Sigmoid colon (tissue), 7 donors: ENCODE measurements at places on chromosomes 2 and 18. TPM values are rescaled to one million over a fixed set of nuclear protein-coding genes. Genes with fewer than 3 reads are reported as not detected.

Gene KLF7
- 26.3 TPM for total RNA-seq

Gene MEX3C
- total RNA-seq, result 20.2 TPM

Gene MOCOS
- total RNA-seq, result 1.4 TPM

Gene FOXD4L1
- 0.14 TPM for total RNA-seq

Gene MBD2
- 28.2 TPM for total RNA-seq

Gene EGR4
- not detected for total RNA-seq

Gene RSAD2
- total RNA-seq, result 12.5 TPM

Gene ZBTB7C
- total RNA-seq, result 0.71 TPM

Gene KATNAL2
- 1.2 TPM for total RNA-seq

DNA sequence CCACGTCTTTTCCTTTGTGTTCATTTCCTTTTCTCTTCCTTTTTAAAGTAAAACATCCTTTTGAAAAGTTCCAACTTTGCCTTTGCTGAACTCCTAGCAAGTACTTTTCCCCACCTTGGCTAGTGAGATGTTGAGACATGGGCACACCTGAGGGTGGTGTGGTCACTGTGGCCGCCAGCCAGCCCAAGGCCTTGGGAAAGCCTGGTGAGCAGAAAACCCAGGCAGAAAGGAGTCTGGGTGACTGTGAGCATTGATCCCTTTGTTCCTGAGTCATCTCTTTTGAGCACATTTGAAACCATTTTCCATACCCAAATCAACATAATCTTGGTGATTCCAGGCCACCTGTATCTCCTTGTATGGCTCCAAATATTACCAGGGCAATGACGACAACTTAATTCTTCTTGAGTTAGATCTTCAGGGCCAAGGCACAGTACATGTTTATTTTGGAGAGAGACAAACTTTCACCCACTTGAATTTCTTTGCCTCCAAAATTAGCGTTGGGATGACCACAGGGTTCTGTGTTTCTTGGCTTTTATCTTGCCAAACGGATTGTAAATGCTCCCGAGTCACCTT is 14.5 kb downstream of the EPAS1 start:
- no peak for DNase-seq

DNA sequence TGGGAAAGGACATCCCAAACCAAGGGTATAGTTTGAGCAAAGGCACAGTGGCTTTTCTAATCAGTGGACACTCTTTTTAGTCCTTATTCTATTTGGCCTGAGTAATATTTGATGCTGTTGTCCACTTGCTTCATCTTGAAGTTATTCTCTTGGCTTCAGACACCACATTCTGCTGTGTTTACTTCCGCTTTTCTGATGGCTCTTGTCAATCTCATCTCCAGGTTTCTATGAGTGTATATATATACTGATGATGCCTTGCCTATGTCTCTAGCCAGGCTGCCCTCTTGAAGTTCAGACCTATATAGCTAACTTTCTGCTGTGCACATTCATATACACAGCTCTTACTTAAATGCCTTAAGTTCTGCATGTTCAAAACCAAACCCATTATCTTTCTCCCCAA is 83.1 kb downstream of the EFEMP1 start:
- no peak for DNase-seq

GRCh38 chr18:58671632-58672564 is 633 bp downstream of the MALT1 start:
- DNase-seq, result peak; percentile 74

GRCh38 chr2:7517851-7518250 is 600.6 kb downstream of the RNF144A start:
- DNase-seq, result no peak

DNA sequence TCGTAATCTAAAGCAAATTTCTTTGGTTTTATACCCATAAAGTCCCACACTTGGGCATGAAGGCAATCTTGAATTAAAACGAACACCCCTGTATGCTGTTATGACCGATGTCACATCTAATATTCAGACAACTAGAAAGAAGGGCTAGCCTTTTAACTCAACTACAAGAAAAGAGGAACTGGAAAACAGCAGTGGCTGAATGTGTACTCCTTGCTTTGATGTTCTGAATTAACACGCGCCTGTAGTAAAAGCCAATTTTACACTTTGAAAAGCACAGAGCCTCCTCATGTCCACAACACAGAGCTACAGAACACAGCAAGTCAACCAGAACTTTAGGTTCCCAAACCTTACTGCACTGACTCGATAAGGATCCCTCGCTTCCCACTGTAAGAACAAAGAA is 147.6 kb downstream of the HDAC4 start:
- DNase-seq, result no peak

DNA sequence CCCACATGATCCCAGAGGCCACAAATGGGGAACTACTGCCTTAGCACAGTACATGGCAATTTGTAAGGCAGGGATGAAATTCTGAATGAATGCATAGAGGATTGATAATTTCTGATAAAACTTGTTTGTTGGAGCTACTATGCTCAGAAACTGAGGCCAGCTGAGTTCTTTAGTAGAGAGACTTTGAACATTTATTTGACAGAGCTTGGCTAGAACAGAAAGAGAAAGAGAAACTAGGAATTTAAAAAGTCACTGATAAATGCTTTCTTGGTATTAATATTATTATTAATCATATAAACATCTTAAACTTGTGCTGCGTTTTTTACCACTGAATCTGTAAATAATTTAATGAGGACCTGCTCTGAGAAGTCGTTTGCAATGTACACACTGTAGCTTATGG is 923.7 kb upstream of the CNTNAP5 start:
- DNase-seq, result no peak

DNA sequence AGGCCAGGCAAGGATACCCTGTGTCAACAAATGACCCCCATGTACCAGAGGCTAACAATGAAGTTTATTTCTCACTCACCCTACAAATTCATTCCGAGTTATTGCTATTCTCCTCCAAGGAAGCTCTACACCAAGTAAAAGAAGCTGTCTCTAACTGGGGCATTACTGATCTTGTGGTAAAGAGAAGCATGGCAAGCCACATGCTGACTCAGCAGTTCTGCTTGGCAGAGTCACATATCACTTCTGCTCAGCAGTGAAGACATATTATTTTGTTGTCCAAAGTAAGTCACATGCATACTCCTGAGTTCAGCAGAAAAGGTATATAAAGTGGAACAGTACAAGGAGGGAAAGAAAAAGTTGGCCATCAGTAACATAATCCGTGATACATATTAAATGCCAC is 315.8 kb downstream of the GULP1 start:
- no peak for DNase-seq

GRCh38 chr2:174773215-174773614 is 8.9 kb upstream of the CHRNA1 start:
- DNase-seq, result no peak

DNA sequence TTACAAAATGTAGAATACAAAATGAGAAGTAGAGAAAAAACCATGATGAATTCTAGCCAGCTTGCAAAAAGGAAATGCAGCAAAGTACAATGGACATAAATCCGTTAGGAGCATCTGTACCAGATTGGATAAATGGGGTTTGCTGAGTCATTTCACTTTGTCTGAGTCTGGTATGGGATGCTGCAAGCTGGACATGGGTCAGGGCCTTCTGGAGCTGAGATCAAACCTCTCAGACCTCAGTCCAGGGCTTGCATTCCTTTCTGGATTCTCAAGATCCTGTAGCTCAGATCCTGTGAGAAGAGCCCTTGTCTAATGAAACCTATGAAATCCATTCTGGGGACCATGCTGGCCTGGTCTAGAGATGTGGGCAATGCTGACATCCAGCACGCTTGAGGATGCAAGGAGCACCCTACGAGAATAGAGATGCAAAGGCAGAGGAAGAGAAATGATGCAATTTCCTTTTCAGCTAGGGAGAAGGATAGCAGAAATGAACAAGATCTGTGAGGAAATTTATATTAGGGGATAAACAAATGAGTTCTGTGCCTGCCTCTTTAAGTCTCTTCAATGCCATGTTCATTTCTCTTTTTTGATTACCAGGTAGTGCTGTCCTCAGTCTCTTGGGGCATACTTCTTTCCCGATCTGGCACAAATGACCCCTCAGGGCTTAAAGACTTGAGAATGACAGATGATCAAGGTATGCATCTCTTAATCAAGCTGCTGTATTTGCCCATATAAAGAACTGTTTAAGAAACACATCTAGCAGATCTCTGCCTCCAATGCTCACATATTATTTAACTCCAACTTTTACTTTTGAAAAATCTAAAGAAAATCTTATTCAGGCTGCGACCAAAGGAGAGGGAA is 230.4 kb downstream of the MEIS1 start:
- DNase-seq, result no peak

- peak; percentile 40 for DNase-seq
Observed at GRCh38 chr2:70992945-70993853, 1.5 kb downstream of the TEX261 start.

- DNase-seq, result no peak
Observed at GRCh38 chr2:189555232-189555631, 25.4 kb downstream of the SLC40A1 start.

DNA sequence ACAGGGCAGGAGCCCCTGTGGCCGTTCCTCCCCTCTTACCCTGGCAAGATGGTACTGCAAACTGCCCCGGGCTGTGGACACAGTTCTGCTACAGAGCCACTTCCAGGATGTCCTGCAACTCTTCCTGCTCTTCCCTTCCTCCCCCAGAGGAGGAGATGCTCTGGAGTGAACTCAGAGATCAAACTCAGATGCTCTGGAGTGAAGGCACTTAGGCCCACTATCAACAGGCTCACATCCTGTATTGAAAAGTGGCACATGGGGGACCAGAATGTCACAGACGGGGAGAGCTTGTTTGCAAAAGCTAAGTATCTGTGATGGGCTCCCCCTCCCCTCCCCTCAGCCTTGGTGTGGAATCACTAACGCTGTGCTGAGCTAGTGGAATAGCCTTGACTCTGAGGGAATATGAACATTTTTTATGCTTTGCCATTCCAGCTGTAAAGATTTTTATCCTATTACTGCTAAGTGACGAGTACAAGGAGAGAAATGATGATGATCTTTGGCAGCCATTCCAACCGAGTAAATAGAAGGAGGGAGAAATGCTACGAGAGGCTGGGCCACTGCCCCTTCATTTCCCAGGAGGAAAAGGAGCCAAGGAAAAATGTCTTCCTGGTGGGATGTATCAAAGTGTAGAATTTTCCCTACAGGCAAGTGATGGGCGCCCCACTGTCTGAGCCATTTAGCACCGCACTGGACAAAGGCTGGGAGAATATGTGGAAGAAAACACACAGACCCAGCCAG is 152.6 kb downstream of the GALNT14 start:
- DNase-seq, result no peak
